ENCODE measurements at places on chromosomes 16 and 17.
A peak's percentile ranks its signal among the peaks of the same experiment; 100 is the strongest.

- no peak for DNase-seq
Measured at GRCh38 chr17:48215583-48216139, 108.1 kb downstream of the SNX11 start.

- peak; percentile 79 for DNase-seq
Measured at GRCh38 chr16:28168991-28169554, 42.7 kb downstream of the XPO6 start.

DNA sequence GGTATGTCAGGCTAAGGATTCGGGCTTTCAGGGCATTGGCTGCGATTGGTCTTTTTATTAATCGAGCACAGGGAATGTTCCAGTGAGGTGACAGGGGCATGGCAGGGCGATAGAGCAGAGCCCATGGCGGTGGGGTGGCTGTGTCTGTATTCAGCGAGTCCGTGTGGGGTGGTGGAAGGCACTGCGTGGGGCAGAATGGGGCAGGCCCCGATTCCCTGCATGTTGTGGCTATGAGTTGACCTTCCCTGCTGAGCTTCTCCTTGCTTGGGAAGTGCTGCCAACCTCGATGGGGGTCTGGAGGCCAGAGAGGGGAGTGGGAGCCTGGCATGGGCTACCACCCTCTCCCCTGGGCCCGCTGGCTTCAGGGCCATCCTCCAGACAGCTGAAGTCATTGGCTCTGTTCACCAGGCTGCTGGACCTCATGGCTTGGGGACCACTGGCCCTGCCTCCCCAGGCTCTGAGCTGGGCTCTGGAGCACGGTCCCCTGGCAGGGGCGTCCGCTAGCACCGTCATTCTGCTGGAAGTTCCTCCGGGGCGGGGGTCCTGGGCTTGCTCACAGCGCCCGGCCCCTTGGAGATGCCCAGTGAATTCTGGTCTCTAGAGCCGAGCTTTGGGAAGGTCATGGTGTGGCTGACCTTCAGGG is 92.1 kb downstream of the NPIPB11 start:
- no peak for DNase-seq

- DNase-seq = peak; percentile 16
Measured at GRCh38 chr17:5468075-5468473, 708 bp downstream of the DHX33 start.

GRCh38 chr16:55207693-55208428 is 116.1 kb upstream of the IRX6 start:
- no peak for DNase-seq

GRCh38 chr17:80878876-80879722 is 112.5 kb upstream of the CHMP6 start:
- no peak for DNase-seq

DNA sequence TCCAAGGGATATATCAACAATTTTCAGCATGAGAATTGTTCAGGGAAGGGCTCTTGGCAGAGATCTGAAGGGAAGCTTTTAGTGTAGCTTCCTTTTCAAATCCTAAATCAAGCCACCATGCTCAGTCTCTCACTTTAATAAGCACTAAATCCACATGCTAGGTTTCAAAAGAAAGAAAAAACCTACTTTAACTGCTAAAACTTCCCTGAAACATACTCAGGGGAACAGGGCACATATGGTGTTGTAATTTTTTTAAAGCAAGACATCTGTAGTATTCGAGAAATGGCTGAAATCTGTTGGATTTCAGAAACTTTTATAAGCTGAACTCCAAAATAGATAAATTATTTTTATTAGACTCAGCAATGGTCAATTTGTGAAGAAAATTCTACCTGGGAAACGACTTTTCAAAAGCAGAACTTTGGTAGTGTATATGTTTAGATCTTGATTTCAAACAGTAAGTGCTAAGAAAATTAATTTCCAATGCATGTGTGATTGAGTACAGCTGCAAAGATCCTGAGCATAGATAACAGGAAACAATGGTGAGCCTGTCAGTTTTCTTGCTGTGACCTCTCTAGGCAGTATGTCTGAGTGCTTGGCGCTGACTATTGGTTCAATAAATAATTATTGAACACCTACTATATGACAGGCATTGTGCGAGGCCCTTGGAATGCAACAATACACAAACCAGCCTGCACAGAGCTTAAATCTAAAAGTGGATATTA is 804.5 kb upstream of the SOX9 start:
- DNase-seq = no peak

DNA sequence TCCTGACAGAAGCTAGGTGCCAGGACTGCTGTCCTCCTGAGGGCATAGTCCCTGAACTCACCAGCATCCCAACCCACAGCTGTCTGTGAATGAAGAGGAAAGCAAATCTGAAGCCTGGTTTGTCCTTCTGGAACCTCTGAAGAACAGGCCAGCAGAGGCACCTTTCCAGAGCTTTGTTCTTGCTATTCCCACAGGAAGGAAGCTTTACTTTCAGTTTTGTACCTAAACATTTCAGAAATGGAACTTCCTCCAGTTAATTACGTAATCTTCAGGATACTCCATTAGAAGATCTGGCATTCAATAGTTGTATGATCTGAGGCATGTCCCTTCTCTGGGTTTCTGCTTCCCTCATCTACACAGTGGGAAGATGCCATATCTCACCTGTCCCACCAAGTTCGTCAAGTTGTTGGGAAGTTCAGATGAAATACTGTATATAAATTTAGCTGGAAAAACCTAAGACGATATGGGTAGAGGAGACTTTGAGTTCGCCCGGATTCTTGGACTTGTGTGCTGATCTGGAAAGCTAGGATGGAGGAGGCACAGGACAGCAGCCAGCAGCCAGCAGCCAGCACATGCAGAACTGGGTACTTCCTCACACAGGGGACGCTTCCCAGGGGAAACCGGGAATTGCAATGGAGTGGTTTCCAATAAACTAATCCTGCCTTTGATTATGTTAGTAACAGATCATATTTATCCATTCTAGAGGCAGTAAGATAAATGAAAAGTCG is 22.4 kb downstream of the NXPH3 start:
- no peak for DNase-seq

- no peak for DNase-seq
Measured at GRCh38 chr17:35359398-35359797, 14.0 kb downstream of the SLFN11 start.

- DNase-seq = no peak
Measured at GRCh38 chr17:1315891-1316403, 36.5 kb downstream of the TRARG1 start.

GRCh38 chr16:67302970-67303369 is 23.6 kb downstream of the KCTD19 start:
- no peak for DNase-seq

GRCh38 chr16:8962393-8963009 is 1.2 kb downstream of the USP7 start:
- peak; percentile 66 for DNase-seq

DNA sequence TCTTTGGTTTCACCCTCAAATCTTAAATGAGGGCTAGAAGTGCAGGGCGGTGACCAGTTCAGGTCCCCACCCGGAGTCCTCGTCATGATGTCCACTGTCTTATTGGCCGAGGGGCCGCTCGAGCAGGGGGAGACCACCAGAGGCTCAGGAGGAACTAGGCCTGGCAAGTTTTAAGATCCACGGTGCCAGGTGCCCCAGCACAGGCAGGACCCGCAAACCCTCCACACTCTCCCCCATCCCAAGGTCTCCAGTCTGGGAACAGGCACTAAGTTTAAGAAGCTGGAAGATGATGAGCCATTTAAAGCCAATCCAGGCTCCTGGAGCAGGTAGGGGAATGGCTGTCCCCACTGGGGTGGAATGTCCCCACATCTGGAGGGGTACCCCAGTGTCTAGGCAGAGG is 4.1 kb downstream of the DLX3 start:
- DNase-seq = no peak

DNA sequence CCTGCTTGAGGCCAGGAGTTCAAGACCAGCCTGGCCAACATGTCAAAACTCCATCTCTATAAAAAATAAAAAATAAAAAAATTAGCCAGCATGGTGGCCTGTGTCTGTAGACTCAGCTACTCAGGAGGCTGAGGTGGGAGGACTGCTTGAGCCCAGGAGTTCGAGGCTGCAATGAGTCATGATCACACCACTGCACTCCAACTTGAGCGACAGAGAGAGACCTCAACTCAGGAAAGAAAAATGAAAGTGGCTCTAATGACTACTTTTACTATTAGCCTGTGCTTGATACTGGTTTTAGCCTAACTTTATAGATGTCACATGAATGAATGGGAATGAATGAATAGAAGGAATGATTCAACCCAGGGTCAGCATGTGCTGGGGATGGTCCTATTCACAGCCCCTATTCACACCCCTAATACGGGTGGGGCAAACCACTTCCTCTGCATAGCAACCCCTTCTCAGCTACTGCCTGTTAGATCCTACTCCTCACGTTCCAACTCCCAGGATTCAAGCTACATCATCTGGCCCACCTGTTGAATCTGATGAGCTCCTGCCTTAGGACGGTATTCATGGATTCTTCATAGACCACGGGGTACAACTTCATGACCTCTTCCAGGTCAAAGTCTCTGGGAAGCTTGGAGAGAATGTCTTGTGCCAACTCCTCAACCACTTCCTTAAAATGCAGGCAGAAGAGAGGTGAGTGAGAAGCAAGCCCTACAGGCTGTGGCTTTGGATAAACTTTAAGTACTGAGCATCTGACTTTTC is 40.5 kb downstream of the LYRM1 start:
- no peak for DNase-seq

GRCh38 chr16:88965826-88966480 is 11.1 kb downstream of the CBFA2T3 start:
- DNase-seq = no peak

GRCh38 chr17:13597723-13598347 is 3.9 kb downstream of the HS3ST3A1 start:
- DNase-seq = peak; percentile 38

DNA sequence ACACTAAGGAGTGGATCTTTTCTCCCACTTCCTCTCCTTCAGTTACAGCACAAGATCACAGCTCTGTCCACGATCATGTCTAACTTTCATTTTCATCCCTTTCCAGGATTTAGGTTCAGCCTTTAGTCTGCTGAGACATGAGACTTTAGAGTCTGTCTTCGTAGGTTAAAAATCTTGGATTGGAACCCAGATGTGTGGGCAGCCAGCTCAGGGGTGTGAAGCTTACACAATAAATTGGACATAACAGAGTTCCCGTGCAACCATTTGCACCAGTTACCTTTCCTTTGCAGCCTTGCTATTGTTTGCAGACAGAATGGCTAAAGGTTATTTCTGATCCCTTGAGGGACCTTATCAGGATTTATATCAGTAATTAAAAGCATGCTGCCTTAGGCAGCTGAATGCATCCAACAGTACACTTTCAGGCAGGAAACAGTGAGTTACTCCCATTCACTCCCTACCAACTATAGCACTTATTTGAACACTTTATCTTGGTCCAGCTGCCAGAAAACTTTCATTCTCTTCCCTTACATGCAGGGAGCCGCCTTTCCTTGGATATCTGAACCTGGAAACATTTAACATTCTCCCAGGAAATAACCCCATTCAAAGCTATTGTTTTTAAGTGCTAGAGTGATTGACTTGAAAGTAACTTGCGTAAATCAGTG is 87.3 kb downstream of the TMEM100 start:
- no peak for DNase-seq

GRCh38 chr17:73972901-73973300 is 230.6 kb upstream of the RPL38 start:
- DNase-seq = no peak

- no peak for DNase-seq
Measured at GRCh38 chr16:67312719-67313118, 13.8 kb downstream of the KCTD19 start.

DNA sequence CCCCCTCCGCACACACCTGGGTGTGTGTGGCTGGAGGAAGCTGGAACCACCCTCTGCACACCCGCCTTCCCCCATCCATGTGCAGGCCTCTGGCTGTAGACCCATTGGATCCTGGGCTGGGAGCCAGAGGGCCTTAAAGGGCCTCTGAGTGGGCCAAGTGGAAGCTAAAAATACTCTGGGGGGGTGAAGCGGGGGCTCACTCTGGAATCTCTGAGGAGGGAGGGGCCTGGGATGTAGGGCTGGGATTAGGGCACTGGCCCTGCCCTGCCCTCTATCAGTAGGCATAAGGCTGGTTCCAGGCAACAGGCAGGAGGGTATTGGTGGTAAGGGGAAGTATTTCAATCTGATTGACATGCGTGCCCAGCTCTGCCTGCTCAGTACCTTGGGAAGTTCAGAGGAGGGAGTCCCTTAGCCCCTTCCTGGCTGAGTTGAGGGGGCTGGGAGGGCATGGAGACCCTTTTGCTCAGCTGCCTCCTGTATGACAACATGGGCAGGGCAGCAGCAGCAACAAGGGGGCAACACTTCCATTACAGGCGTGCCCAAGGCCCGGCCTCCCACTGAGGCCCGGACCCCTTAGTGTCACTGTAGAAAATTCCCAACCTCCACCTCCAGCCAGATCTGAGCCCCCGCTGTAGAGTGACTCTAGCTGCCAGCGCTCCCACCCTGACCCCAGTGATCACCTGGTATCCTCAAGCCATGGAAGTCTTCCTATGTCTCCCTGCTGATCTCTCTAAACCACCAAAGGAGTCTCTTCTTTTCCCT is 5.2 kb downstream of the ITGA3 start:
- no peak for DNase-seq

DNA sequence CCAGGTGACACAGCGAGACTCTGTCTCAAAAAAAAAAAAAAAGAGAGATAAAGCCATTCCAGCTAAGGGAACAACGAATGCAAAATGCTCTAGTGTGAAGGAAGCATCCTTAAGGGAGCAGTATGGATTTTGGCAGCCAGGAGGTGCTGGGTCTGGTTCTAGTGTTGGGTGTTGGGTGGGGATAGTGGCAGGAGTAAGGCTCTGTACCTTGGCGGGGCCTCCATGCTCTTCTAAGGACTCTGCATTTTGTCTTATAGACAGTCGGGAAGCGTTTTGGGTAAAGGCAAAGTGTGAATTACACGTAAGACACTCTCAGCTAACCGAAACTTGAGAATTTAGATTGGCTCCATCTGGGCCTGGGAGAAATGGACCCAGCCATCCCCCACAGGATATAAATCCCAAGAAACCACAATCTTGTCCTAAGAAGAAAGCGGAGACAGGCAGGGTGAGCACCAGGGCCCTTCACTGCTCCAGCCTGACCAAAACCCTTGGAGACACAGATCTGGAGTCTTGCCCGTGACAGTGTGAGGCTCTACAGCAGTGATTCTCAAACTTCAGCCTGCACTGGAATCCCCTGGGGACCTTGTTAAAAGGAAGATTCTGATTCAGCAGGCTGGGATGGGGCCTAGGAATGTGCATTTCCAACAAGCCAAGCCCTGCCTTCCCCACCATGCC is 33.1 kb upstream of the PHB1 start:
- no peak for DNase-seq

DNA sequence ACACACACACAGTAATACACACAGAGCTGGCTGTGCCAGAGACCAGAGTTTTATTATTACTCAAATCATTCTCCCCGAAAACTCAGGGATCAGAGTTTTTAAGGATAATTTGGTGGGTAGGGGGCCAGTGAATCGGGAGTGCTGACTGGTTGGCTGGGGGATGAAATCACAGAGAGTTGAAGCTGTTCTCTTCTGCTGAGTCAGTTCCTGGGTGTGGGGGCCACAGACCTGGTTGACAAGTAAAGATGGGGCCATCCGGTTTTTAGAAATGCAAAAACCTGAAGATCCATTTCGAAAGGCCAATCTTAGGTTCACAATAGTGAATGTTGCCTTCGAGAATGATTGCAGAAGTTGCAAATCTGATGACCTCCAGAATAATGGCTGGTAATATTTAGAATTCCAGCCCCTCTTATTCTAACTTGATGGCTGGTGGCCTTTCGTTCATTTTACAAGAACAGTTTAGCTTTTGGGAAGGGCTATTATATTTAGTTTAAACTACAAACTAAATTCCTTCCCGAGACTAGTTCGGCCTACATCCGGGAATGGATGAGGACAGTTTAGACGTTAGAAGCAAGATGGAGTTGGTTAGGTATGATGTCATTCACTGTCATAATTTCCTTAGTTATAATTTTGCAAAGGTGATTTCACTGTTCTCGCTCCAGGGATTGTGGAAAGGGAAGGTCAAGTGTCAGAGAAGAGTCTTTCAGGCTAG is 123.2 kb downstream of the KCNJ18 start:
- DNase-seq = no peak

GRCh38 chr17:44749076-44749979 is 9.5 kb upstream of the ADAM11 start:
- no peak for DNase-seq
